Stimulated activated CD8-positive, alpha-beta memory T cell treated with anti-CD3 and anti-CD28 coated beads, Interleukin-7, amount 100 ng/mL, for 1 hour (primary cell): ENCODE measurements at places on chromosomes 11 and 22.

GRCh38 chr11:94077552-94078293 lies 50.9 kb upstream of the PANX1 start:
- DNase-seq: no peak

DNA sequence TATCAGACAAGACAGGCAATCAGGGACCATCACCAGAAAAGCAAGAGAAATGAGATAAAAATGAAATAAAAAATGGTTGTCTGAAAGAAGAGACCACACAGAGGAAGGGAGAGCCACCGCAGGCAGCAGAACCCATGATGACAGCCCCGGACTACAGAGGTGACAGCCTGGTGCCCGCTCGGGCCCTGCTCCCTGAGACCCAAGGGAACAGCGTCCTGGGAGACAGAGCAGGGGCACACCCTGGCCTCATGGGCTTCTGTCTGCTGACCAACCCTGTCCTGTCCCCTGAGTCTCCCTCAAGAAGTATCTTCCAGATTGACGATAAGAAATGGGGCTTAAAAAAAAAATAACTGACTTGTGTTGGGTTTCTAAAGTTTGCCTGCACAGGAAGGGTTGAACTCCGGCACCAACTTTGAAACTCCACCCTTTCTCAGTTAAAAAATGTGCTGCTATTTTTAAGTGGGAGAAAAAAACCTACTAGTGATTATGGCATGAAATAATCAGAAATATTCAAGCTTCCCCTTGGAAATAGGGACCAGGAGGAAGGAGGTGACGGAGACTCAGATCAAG lies 70.1 kb upstream of the TTLL12 start:
- DNase-seq: no peak

GRCh38 chr11:107999759-108000455 lies 8.8 kb upstream of the CUL5 start:
- no peak for DNase-seq

GRCh38 chr11:109752212-109752825 lies 330.3 kb downstream of the C11orf87 start:
- no peak for DNase-seq

- no peak for DNase-seq
Measured at GRCh38 chr11:103035791-103036434, 56.0 kb downstream of the DCUN1D5 start.

DNA sequence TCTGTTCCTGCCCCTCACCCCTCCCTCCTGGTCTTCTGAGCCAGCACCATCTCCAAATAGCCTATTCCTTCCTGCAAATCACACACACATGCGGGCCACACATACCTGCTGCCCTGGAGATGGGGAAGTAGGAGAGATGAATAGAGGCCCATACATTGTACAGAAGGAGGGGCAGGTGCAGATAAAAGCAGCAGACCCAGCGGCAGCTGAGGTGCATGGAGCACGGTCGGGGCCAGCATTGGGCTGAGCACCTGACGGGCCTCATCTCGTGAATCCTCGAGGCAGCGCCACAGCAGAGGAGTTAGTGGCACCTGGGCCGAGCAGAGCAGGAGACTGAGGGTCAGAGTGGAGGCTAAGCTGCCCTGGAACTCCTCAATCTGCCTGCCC lies 941.8 kb downstream of the BRD1 start:
- DNase-seq: no peak

GRCh38 chr22:38214302-38215056 lies 12.7 kb downstream of the MAFF start:
- DNase-seq: peak; percentile 47
